ENCODE measurements at places on chromosomes 16 and 17.

GRCh38 chr17:64503821-64504768 lies 2.0 kb downstream of the DDX5 start:
- no peak for DNase-seq

DNA sequence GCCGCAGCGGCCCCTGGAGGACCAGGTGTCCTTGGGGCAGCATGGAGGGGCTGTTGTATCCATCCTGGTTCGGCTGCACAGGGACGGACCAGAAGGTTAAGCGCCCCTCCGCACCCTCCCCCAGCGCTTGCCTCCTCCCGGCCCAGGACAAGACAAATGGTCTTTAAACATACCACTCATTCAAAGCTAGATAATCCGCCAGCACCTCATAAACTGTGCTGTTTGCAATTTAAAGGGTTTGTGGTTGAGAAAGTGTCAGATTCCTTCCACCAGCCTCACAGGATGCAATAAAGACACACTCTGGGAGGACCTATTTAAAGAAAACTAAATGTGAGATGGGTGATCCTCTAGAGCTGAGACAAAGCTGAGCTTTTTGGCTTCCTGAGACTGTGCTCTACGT lies 426.2 kb upstream of the EEF2KMT start:
- no peak for DNase-seq

- no peak for DNase-seq
Measured at GRCh38 chr16:12337871-12338655, 361.5 kb downstream of the SNX29 start.

DNA sequence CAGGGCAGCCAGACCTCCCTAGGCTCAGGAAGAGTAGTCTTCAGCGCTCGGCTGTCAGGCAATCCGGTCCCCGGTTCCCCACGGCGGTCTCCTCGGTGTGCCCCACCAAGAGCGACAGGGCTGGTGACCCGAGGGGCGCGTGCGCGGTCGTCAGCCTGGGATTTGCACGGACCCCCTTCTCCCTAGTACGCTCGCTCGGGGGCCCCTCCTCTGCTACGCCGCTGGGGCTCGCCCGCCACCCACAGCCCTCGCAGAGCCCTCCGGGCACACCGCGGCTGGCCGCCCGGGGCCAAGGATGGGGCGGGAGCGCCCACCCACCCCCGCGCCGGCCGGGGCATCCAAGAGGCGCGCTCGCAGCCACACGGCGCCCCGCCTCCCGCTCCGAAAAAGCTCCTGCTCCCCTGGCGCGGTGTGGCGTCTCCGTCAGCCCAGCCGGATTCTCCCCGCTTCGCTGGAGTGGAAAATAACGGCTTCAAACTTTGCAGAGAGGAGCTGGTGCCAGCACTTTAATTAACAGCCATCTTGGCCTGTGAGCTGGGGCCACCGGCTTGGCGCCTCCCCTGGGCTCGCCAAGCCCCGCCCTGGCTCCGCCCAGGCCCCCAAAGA lies 2.1 kb upstream of the C1QL1 start:
- peak; percentile 80 for DNase-seq

GRCh38 chr17:49480836-49481615 lies 14.1 kb upstream of the NGFR start:
- DNase-seq: no peak

DNA sequence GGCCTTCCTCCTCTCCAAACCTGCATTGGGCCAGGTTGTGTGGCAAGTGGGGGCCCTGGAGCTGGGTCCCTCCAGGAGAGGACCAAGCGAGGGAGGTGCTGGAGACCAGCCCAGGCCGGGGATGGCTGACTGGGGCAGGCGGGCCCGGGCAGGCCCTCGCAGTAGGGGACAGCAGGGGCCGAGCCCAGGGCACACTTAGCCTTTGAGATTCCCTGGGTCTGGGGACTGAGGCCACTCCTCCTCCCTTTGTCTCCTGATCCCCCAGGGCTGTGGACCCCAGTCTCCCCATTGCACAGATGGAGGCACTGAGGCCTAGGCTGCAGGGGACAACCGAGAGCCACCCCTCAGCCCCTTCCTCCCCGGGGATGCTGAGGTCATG lies 5.2 kb downstream of the FOXJ1 start:
- DNase-seq: no peak

DNA sequence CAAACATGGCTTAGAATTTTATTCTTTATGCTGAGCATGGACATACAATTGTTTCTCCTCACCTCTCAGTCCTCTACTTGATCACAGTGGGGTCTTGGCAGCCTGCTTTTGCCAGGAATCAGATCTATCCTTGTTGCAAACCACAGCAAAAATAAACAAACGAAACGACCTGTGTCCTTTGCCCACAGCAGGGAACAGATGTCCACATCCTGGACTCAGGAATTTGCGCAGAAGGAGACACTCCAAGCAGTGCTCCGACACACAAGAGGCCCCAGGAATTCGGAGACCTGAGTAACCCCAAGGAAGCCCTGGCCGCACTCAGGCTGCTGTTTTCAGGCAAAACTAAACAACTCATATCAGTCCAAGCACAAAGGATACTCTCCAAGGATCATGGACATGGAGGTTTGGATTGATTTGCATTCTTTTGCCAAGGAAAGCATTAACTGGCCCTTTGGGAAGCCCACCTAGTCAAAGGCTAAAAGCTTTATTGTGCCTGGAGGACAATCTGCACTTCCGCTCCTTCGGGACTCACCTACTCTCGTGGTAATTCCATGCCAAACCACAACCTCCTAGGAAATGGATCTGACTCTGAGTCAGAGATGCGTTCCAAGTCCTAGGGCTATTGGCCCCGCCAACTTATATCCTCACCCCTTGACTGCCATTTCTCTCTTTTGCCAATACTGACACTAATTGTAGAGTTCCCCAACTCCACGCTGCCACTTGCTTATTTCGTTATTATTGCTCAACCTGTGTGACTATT lies 271.1 kb upstream of the CDH11 start:
- no peak for DNase-seq

Measured in NCI-H2171 treated with DMSO at 0.1 percent for 48 hours (cell line).